ENCODE measurements at places on chromosomes 1 and 21. TPM values are rescaled to one million over a fixed set of nuclear protein-coding genes. Genes with fewer than 3 reads are reported as not detected.

- no peak for DNase-seq
These were observed 17.5 kb upstream of the ALPL start for GRCh38 chr1:21491488-21492355.

CASZ1 gene
- 6.2 TPM for total RNA-seq

DNA sequence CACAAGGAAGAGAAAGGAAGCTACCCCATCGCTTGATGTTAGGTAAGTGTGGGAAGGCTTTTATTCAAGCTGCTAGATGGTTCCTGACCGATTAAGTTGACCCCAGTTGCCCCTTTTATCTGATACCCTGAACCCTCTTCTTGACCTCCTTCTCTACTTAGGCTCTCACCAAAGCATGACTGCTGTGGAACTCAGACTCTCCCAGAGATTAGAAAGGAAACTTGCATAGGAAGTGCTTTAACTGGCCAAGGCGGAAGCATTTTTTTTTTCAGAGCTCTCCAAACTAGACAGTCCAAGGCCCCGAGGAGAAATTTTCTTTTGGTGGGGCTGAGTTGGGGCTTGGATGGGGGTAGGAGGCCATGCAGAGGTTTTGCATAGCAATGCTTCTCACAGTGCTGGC is 101.3 kb upstream of the USP24 start:
- no peak for DNase-seq

PRDM16 gene
- 19.9 TPM for total RNA-seq

GRCh38 chr1:11806307-11806936 is 431 bp downstream of the CLCN6 start:
- DNase-seq, result no peak

GRCh38 chr1:71755441-71755840 is 526.9 kb downstream of the NEGR1 start:
- DNase-seq, result no peak

DNA sequence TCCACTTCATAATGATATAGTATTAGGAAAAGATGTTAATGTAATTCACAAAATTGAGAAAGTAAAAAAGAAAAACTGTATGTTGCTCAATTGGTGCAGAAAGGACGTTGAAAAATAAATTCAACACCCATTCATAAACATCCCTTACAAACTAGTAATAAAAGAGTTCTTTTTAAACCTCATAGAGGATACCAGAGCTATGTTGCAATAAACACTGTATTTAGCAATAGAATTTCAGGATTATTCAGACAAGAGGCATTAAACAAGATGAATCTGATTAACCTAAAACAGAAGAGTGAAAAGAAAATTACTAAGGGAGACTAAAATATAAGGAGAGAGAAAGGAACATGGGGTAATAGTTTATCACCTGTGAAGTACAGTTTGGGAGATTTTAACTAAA is 154.8 kb downstream of the NTPCR start:
- no peak for DNase-seq

DNA sequence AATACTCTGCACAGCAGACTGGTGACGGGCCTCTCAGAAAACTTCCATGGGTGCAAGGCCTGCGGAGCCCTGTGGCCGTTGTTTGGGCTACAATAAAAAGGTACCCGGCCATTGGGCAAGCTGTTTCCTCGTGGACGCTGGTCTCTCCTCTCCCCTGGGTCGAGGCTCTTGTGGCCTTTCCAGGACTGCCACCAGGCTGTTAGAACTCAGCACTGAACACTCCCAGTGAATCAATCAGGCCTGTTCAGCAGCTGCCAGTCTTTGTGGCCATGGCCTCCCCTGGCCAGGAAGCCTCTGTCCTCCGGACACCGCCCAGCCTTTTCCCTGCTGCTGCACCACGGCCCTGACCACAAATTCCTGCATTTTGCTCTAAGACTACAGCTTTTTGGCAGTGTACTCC is 33.0 kb upstream of the ACTRT2 start:
- DNase-seq, result no peak

DNA sequence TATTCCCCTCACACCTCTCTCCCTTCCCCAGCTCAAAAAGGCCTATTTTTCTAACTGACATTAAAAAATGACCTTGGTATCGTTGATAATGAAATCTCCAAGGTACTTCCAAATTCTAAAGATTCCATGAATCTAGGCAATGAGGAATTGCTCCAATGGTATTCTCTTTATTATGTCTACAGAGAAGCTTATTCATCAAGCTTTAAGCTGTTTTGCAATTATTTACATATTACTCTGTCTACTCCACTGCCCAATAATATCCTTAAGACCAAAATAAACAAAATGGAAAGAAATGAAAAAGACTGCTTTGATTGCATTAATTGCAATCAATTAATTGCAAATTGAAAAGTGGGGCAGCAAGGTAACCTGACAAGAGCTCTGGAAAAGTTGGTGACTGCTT is 7.9 kb downstream of the PLPP3 start:
- DNase-seq, result no peak

FRRS1 gene
- 4.3 TPM for total RNA-seq

LRRC53 gene
- total RNA-seq, result not detected

DNA sequence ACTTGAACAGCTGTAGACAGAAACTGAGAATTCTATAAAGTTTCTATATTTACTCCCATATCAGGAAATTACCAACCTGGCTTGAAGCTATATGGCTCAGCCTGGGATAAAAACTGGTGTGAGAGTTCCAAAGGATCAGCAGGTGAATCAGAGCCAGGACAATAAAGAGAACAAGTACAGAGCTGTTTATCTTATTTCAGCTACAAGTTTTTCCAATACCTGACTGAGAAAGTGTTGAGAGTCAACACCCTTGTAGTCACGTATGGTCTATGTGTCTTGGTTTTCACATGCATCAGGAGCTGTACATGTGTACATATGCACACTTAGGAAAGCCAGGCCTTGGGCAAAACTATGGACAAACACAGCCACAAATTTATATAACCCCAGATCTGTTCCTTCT is 40.7 kb upstream of the CXADR start:
- no peak for DNase-seq

GRCh38 chr1:21909787-21910503 is 27.2 kb downstream of the HSPG2 start:
- peak; percentile 86 for DNase-seq

PRAMEF20 gene
- total RNA-seq, result not detected

CD244 gene
- total RNA-seq, result 35.5 TPM

DNA sequence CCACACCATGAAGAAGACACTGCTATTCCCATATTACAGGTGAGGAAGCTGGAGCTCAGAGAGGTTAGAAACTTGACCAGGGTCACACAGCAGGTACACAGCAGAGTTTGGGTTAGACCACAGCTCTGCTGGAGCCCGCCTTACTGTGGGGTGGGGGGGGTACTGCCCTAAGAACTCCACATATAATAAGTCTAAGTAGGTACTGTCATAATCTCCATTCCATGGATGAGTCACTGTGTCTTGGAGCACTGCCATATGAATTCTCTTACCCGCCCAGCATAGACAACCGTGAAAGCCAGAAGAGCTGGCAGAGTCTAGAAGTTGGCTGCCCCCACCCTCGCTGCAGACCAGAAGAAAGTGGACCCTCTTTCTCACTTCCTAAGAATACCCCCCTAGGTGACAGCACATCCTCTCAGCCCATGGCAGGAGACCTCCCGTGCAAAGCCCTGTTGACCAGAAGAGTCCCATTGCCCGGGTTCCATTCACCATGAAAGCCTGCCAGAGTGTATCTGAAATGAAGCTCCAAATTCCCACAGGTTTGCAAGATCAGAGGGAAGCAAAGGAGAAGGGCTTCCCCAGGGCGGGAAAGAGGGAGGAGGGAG is 5.2 kb upstream of the PLA2G2D start:
- no peak for DNase-seq

DNA sequence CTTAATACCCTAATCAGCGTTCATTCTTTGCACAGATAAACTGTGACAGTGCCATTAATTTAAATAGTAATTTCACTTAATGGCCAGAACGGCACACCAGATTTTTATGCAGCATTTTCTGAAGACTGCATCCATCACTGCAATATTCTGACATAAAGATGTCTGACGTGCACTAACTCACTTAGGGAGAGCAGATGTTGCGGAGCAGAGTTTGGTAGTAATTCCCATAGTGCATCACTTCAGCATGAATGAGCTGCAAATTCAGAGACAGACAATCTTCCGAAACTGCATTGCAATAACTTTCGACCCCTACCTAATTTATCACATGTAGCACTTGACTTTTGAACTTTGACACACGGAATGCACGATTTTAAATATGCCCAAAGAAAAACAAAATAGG is 225.3 kb downstream of the KCTD3 start:
- DNase-seq, result no peak

Data from hematopoietic multipotent progenitor cell (in vitro differentiated cells).